Smooth muscle cell of trachea (primary cell): ENCODE measurements at places on chromosomes 13 and 19. TPM values are rescaled to one million over a fixed set of nuclear protein-coding genes. Genes with fewer than 3 reads are reported as not detected.

LMTK3 gene
- total RNA-seq = 0.15 and 0.50 TPM in 2 replicates

ADGRE3 gene
- not detected in 2 replicates for total RNA-seq

ICAM4 gene
- total RNA-seq = 1.2 and 3.5 TPM in 2 replicates

DCT gene
- total RNA-seq = 0.17 TPM in 1 of 2 replicates, not detected in the other

C5AR1 gene
- total RNA-seq = 0.17 TPM in 1 of 2 replicates, not detected in the other

GFY gene
- not detected in 2 replicates for total RNA-seq

FBXO27 gene
- 0.58 and 7.4 TPM in 2 replicates for total RNA-seq

ONECUT3 gene
- total RNA-seq = under 0.01 TPM in 1 of 2 replicates, not detected in the other

FUT1 gene
- total RNA-seq = under 0.01 TPM in 2 replicates

STK11 gene
- 79.3 and 109 TPM in 2 replicates for total RNA-seq

RAB3A gene
- 2.0 and 5.5 TPM in 2 replicates for total RNA-seq

GDF15 gene
- total RNA-seq = 37.7 and 138 TPM in 2 replicates

TMPRSS9 gene
- under 0.01 TPM in 1 of 2 replicates, not detected in the other for total RNA-seq

SPHK2 gene
- 13.4 and 18.0 TPM in 2 replicates for total RNA-seq
